ENCODE measurements at places on chromosomes 4 and X. TPM values are rescaled to one million over a fixed set of nuclear protein-coding genes. Genes with fewer than 3 reads are reported as not detected.

- no peak for DNase-seq
These were observed 201.4 kb downstream of the SPOCK3 start for GRCh38 chr4:167032871-167033270.

DNA sequence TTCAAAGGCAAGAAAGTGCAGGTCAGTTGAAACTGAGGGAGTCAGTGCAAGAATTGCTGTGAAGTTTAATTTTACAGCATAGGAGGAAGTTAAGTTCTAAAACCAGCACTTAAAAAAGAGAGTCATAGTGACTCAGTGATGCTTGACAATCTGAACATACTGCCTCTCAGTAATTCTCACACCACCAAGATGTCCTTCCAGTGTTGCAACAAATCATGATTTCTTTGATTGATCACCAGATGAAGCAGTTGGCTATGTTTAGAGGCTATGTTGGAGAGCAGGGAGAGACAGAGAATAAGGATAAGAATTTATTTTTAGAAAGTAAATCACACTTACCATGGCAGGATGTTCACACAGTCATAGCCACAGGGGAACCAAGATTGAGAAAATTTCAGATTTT lies 13.2 kb downstream of the TRIM2 start:
- DNase-seq = no peak

- peak; percentile 75 for DNase-seq
These were observed 160.3 kb downstream of the AFAP1 start for GRCh38 chr4:7779432-7779768.

FOXO4 gene
- 19.5 TPM for total RNA-seq

FGB gene
- total RNA-seq = not detected

RAB41 gene
- total RNA-seq = not detected

DNAAF6 gene
- total RNA-seq = not detected

ATP1B4 gene
- total RNA-seq = 367 TPM

FGFBP1 gene
- total RNA-seq = 5.7 TPM

YY2 gene
- total RNA-seq = 0.92 TPM

Data from tongue (tissue), 3 donors.